NCI-H1105 treated with DMSO at 0.1 percent for 48 hours (cell line): ENCODE measurements at places on chromosomes 1 and 21.
A peak's percentile ranks its signal among the peaks of the same experiment; 100 is the strongest.

DNA sequence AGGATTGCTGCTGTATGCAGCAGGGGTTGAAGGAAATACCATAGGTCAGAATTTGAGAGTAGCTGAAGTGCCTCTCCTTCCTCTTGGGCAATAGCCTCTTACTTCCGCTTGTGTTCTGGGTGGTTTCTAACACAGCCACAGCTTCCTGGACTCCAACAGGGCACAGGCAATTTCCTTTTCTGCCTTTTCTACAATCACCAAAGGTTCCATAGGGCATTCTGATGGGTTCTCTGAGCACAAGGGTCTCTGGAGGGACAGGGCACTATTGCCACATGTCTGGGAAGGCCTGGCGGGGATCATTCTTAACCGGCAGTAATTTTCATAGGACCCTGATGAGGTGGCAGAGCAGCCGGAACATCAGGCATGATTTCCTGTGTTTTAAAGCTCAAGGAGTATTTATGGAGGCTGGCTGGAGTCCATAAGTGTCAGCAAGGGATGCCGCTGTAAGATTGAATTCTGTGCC lies 5.5 kb upstream of the AGTRAP start:
- DNase-seq: no peak

GRCh38 chr1:1285611-1286311 lies 5.5 kb downstream of the SCNN1D start:
- DNase-seq: no peak

GRCh38 chr21:17789656-17790055 lies 29.5 kb downstream of the C21orf91 start:
- no peak for DNase-seq

- DNase-seq: no peak
Measured at GRCh38 chr1:66231217-66231616, 302.7 kb upstream of the SGIP1 start.

- peak; percentile 46 for DNase-seq
Measured at GRCh38 chr1:2132222-2133038, 62.1 kb downstream of the FAAP20 start.

DNA sequence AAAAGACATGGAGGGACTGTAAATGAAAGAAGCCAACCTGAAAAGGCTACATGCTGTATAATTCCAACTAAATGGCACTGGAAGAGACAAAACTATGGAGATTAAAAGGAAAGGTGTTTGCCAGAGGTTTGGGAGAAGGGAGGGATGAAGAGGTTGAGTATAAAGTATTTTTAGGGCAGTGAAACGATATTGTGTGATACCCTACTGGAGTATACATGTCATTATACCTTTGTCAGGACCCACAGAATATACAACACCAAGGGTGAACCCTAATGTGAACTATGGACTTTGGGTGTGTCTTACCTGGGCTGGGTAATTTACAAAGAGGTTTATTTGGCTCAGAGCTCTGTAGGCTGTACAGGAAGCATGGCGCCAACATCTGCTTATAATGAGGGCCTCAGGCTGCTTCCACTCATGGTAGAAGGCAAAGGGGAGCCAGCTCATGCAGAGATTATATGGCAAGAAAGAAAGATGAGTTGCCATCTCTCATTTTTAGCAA lies 73.4 kb downstream of the CD2 start:
- no peak for DNase-seq

DNA sequence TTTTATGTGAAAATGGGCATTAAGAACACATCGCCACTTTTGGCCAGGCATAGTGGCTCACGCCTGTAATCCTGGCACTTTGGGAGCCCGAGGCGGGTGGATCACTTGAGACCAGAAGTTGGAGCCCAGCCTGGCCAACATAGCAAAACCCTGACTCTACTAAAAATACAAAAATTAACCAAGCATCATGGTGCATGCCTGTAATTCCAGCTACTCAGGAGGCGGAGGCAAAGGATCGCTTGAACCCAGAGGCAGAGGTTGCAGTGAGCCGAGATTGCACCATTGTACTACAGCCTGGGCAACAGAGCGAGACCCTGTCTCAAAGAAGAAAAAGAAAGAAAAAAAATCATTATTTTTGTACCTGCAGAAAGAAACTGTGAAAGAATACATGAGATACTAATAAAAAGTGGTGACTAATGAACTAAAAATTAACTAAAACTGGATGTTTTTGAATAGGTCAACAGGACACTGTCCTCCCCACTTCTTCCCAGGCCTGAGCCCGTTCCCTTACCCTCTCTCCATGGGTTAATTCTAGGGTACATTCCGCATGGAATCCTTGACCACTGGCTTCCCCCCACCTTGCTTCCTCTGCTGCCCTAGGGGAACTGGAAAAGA lies 8.3 kb upstream of the TINAGL1 start:
- DNase-seq: no peak

DNA sequence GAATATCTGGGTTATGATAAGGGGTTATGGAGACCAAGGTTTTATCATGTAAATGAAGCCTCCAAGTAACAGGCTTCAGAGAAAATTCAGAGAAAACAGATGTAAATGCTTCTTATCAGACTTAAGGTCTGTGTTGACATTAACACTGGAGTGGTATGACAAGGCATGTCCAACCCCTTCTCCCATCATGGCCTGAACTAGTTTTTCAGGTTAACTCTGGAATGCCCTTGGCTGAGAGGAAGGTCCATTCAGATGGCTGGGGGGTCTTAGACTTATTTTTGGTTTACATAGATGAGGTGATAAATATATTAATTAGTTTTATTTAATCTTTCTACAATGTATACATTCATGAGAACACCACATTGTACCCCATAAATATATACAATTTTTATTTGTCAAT lies 399.6 kb downstream of the TBX15 start:
- no peak for DNase-seq

GRCh38 chr21:41283211-41283818 lies 33.3 kb upstream of the FAM3B start:
- DNase-seq: peak; percentile 73

DNA sequence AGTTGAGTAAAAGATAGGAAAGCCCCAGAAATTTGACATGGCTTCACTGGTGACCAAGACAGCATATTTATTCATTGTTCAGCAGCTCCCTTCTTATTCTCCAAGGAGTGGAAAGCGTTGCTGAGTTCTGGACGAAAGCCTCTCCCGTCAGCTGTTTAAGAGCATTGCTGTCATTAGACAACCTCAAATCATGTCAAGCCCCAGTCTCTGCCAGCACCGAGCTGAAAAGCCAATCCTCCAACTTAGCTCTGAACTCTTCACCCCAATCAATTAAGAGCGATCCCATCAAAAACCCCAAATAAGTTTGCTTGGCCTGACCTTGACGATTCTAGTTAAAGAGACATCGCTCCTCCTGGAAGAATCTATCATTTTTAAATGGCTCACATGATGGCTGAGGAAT lies 110.8 kb downstream of the PLPP3 start:
- no peak for DNase-seq

GRCh38 chr1:18883079-18883478 lies 19.3 kb downstream of the ALDH4A1 start:
- no peak for DNase-seq

DNA sequence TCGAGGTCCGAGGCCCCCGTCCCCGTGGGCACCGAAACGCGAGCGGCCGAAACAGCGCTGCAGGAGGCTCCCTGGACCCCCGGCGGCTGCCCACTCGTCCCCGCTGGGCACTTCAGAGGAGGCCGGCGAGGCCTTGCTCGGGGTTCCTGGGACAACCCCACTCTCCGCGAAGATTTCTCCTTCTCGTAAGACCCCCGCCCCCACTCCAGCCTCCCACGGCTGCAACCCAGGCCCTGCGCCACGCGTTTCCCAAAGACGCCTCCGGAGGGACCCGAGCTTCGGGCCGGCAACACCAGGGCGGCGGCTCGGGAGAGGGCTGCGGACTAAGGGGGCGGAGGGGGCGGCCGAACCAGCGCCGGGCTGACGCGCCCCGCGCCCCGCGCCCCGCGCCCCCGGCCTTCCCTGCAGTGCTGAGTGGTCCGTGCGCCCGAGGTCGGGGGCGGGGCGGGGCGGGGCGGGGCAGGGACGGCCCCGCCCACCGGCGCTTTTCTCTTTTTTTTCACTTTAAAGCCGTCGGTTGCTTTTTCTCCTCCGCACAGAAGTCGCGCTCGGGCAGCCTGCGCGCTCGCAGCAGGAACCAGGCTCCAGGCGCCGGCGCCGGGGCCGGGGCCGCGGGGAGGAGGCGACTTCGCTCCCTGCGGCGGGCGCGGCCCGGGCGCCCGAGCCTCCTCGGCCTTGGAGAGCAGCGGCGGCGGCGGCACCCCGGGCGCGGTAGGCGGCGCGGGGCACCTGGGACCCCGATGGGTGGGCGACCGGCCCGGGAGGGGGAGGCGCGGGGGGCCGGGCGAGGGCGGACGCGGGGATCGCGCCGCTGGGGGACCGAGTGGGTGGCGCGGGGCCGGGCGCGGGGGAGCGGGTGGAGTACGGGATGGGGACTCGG lies at the start of gene SPSB1:
Gene SPSB1, plus strand, starts transcription at position 534 of the 880 bp plus-strand sequence. CDS start 62,998 bp downstream, outside the sequence.
- DNase-seq: peak; percentile 71

DNA sequence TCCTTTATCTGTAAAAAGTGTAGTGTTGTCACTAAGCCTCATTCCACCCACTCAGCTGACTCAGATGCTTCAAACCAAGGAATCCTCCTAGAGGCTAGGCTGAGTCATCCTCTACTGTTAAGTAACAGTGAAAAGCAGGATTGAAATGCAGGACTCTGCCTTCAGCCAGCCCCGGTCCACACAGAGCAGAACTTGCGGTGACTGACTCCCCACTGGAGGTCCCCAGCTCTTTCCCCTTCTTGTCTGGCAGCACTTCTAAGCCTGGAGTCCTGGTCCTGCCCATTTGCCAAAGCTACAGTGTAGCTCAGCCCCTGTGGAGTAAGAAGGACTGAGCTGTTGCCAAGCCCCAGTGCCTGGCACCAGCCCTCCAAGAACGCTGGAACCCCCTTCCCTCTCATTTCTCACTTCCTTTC lies 1.7 kb downstream of the RAB7B start:
- no peak for DNase-seq

DNA sequence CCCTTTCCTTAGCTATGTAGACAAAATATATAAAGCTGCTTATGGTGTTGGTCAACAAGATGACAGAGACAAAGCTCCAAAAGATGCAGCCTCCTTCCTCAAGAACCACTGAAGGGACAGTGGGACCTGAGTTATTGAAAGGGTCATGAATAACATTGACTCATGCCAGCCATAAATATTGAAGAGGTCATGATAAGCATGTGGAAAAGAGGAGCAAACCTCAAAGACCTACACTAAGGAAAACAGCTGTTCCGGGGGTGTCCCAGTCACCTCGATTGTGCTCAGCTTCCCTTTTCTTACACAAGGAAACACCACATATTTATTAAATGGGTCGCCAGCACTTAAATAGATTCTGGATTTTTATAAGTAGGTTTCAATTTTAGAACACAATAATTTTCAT lies 112.9 kb downstream of the PTPRC start:
- no peak for DNase-seq

DNA sequence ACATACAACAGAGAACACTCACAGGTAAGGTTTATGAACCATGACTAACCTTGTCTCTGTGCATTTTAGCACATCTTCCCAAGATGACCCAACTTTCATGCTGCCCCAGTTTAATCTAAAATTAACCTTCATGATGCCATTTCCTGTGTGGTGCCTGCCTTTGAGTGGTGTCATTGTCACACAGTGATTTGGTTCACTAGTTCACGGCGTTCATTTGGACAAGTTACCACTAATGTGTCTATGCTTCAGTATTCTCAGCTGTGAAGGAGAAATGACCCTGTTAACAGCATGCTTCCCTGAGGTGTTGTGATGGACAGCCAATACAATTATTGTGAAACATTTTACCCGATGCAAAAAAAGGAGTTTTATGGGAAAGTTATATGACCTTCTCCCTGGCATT lies 693.1 kb downstream of the RWDD3 start:
- no peak for DNase-seq

DNA sequence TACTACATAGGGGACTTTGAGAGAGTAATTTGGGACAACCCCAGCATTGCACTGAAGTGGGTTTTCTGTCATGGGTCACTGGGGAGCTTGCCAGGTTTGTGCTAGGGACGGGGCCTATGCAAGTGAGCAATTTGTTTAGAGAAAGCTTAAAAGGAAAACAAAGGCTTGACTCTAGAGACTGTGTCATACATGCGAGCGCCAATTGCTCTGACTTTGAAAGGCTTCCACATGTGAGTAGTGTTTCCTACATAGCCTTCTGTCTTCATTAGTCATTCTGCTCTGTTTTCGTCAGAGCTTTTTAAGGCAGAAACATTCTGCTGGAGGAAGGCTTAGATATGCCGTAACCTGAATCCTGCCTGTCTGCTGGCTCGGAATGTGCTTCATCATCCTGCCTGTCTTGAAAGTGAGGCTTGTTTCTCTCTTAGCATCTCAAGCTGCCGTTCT lies 28.4 kb downstream of the TRIM45 start:
- no peak for DNase-seq

GRCh38 chr1:221939607-221940006 lies 197.7 kb upstream of the DUSP10 start:
- DNase-seq: no peak

DNA sequence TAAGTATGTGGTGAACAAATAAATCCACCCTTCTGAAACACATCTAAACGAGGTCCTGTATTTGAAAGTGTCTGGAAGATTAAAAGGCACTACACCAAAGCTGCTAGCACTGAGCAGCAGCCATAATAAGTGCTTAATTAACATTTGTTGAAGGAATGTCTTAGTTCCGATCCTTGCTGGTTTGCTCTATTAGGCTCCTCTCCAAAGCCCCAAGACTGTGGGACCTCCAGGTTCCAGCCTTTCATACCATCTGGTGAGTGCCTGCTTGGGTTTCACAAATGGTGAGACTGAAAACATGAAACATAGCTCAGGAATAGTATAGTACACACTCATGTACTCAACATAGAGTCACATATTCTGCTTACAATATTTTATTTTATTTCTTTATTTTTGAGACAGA lies 640 bp upstream of the CYP2J2 start:
- DNase-seq: no peak

DNA sequence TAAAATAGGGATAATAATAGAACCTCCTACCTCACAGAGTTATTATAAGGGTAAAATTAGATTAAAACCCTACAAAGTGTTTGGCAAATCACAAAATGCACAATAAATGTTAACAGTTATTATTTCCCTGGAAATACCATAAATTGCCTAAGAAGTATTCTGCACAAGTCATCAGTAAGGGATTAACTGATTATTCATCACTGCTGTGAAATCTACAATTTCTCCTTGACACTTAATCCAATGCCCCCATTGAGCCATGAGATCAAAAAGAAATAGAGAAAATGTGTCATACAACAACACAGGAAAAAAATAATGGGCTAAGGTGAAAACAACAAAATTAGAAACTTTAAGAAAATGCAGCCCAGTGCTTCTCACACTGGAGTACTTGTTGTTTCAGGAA lies 6.7 kb upstream of the SEC16B start:
- no peak for DNase-seq

DNA sequence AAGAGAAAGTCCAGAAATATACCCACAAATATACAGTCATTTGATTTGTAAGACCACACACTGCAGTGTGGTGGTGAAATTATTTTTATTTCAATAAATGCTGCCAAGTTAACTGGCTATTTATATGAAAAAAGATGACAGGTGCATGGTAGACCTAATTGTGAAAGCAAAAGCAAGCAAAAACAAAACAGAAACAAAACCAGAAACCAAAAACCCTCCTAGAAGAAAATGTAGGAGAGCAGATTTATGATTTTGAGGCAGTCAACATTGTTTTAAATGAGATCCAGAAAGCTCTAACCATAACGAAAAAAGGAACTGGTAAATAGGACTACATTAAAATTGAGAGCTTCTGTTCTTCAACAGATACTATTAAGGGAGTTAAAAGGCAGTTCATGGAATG lies 303.6 kb downstream of the PRDM2 start:
- DNase-seq: no peak
